ENCODE measurements at places on chromosomes 4 and X.

DNA sequence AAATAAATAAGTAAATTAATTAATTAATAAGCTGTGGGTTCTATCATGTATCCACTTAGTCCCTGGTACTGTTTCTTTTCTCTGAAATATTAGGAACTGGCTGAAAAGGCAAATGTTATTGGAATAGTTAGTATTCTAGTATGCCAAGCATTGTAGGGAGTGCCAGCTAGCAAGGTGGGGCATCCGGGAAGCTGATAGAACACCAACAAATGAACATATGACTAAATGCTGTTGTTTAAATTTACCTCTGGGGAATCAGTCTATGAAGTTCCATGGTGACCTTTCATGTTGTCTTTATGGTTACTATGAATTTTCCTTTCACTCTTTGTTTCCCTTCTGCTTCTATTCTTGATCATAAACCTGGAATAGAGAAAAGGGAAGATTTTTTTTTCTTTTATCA, 32.7 kb downstream of the NUDT6 start:
- no peak for DNase-seq

- DNase-seq: no peak
Observed at GRCh38 chrX:133608406-133608805, 193.1 kb upstream of the GPC4 start.

- DNase-seq: no peak
Observed at GRCh38 chr4:159444678-159445077, 341.8 kb downstream of the RAPGEF2 start.

GRCh38 chrX:120740072-120740471, 110.2 kb upstream of the C1GALT1C1 start:
- DNase-seq: no peak

GRCh38 chr4:98890702-98891455, 38.1 kb downstream of the EIF4E start:
- no peak for DNase-seq

DNA sequence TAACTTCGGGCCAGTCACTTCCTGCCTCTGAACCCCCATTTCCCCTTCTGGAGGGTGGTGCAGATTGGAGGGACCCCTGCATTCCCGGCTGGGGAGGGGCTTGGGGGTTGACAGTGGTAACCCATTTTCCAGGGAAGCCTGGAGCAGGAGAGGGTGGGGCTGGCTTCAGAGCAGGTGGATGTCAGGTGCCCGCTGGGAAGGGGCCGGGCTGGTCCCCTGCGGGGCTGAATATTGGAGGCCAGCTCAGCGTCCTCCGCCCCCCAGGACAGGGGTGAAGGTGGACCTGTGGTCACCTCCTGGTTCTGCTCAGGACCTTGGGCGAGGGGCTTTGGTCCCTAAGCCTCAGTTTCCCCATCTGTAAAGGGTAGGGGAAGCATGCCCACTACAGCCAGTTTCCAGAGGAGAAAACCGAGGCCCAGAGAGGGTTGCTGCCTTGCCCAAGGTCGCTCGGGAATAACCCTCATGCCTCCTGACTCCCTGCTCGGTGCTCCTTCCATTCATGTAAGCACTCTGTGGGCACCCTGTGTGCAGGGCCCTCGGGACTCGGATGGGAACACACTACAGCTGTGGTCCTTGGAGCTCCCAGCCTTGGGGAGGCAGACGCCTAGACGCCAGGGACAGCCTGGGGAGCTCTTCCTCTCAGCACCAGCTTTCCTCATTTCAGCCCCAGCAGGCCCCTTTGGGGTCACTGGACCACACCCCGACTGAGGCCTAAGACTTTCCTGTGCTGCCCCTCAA, 683 bp downstream of the MAN2B2 start:
- DNase-seq: no peak

DNA sequence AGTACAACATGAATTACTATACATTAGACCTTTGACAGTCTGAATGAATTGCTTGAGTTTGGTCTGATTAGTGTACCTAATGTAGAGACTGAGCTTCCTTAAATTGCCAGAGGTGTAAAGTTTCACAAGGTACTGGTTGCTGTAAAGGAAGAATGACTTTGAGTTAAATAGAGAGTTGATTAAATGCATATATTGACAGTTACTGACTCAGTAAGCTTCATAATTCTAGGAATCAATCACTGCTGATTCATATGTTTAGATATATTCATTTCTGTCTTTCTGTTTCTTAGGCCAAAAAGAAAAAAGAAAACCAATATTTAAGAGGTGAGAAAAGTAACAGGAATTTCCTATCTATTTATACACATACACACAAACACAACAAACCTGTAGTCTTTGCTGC, 16.2 kb upstream of the ART3 start:
- DNase-seq: no peak

- DNase-seq: no peak
Observed at GRCh38 chrX:131366407-131366806, 77.3 kb upstream of the IGSF1 start.

DNA sequence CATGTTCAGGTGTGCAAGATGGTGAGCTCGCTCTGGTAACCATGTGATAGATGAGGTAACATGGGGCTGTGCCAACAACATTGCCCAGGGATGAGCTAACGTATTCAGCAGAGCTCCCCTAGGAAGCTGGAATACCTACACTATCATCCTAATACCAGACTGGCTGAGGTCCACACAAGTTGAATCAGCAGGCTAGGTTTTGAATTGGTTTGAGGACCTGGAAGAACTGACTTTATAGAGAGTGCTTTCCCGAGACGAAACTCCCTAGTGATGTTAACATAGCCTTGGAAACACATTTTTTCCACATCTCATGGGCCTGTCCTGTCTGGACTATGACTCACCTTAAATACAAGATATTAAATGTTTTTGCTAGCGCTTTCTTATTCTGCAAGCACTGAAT, 56.7 kb downstream of the IGFBP7 start:
- DNase-seq: no peak

- no peak for DNase-seq
Observed at GRCh38 chr4:184768296-184768695, 34.4 kb upstream of the CENPU start.

DNA sequence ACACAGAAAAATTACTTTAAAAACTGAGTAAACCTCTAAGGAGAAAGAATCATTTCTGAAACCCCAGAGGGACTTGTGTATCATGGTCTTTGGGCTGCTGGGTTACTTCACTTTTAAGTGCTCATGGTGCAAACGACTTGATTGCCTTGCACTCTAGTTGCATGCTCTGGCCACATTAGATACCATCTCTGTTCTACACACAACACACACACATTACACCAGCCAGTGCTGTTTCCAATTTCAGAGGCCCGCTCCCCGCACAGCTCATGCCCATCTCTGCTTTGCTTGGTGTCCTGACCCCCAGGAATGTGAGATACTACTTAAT, 2.1 kb downstream of the PPP3CA start:
- no peak for DNase-seq

DNA sequence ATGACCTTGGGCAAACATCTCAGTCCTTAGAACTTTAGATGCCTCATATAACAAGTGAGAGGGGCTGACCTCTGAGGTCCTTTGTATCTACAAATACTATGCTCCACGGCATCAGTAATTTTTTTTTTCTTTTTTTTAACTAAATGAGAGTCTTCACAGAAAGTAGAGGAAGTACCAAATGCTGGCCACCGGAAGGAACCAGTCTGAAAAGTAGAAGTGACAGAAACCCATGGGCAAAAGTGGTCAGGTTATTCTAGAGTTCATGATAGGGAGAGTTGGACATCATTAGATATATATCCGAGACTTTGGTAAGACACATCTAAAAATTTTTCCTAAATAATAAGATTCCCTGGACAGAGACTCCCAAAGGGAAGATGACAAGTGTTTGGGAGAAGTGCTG, 53.7 kb downstream of the COQ2 start:
- no peak for DNase-seq
